Activated CD8-positive, alpha-beta memory T cell treated with anti-CD3 and anti-CD28 coated beads, Interleukin-2, amount 50 U/mL, for 4 hours (primary cell): ENCODE measurements at places on chromosomes 5 and 9.

- no peak for DNase-seq
These were observed 122.9 kb downstream of the CAVIN4 start for GRCh38 chr9:100700689-100701318.

DNA sequence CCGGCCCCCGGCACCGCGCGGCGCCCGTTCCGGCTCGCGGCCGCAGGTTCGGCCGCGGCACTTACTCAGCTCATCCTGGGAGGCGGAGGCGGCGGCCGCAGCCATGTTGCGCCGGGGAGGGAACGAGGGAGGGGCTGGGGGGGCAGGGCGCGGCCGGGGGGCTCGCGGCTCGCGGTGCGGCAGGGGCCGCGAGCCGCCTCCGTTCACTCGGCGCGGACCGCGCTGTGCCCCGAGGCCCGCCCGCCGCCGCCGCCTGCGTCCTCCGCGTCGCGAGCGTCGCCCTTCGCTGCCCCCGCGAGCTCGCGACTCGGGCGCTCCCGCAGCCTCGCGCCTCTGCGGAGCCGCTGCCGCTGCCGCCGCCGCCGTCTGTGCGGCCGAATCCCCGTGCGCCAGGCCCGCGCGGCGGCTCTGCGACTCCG, 735 bp downstream of the ECPAS start:
- DNase-seq, result peak; percentile 60

- DNase-seq, result no peak
These were observed 1.9 kb downstream of the SPTAN1 start for GRCh38 chr9:128554155-128554862.

DNA sequence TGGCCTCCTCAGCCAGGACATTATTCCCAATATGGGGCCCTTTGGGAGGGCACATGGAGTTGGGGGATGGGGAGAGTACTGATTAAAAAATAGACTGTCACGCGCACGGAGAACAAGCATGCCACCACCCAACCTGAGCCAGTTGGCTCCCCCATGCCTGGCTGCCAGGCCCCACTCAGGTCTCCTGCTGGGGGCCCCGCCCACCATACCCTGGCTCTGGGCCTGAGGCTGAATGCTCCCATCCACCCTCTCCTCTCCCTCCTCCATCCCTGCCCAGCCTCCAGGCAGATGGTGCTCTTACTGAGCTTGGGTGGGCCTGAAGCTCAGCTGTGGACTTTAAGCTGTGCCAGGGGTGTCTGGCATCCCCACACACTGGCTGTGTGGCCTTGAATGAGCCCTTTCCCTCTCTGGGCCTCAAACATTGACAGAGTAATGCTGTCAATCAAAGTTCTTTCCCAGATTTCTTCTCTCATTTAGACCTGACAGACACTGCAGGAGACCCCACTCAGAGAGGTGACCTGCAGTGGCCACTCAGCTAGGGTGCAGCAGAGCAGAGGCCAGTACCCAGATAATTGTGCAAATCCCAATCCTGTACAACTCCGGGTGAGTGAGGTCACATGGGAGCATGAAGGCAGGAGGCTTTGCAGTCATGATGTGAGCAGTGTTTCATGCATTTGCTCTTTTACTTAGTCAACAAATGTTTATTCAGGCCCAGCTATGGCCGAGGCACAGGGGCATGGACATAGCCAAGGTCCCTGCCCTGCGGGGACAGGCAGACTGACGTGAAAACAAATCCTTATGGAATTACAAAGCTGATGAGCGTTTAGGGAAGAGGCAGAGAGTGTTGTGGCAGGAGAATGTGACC, 9.8 kb upstream of the SYNPO start:
- no peak for DNase-seq

- DNase-seq, result no peak
These were observed 194.6 kb downstream of the OLFM1 start for GRCh38 chr9:135281791-135282737.

- no peak for DNase-seq
These were observed 49.7 kb downstream of the VAV2 start for GRCh38 chr9:133942206-133942975.

- DNase-seq, result no peak
These were observed 125.8 kb upstream of the SLC12A2 start for GRCh38 chr5:127957701-127958239.

DNA sequence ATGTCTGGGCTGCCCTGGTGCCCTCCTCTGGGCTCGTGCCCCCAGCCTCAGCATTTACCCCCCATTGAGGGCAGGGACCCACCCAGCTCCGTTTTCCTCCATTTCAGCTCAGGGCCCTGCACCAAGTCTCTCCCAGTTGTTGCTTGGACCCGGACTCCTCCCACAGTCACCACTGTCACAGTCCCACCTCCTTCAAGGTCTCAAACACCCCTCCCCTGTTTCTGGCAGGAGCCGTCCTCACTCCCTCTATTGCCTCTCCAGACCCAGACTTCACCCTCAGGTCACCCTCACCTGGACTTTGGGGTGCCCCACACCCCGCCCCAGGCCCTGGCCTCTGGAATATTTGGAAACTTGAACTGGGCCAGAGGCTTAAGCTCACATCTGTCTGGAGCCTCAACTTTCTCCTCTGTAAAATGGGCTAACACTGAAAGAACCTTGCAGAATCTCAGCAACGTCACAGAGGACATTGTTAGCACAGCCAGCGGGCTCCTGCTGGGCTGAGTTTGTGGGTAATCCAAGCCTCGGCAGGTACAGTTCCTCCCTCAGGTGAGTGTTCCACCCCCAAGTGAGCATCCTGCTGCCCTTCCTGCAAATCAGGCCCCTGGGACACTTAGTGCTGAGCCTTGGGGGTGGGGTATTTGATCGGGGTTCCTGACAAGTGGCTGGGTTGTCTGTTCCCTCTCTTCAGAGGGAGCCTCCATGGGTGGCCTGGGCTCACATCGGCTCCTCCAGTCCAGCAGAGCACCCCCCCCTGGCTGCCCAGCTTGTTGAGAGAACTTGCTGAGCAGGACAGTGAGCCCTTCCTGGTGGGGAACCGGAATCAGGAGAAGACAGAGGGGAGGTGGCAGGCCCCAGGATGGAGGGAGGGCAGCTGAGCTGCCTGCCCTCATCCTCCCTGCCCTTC, 130.1 kb downstream of the C9orf50 start:
- no peak for DNase-seq

- no peak for DNase-seq
These were observed 64.3 kb upstream of the MYO10 start for GRCh38 chr5:17000291-17000939.

DNA sequence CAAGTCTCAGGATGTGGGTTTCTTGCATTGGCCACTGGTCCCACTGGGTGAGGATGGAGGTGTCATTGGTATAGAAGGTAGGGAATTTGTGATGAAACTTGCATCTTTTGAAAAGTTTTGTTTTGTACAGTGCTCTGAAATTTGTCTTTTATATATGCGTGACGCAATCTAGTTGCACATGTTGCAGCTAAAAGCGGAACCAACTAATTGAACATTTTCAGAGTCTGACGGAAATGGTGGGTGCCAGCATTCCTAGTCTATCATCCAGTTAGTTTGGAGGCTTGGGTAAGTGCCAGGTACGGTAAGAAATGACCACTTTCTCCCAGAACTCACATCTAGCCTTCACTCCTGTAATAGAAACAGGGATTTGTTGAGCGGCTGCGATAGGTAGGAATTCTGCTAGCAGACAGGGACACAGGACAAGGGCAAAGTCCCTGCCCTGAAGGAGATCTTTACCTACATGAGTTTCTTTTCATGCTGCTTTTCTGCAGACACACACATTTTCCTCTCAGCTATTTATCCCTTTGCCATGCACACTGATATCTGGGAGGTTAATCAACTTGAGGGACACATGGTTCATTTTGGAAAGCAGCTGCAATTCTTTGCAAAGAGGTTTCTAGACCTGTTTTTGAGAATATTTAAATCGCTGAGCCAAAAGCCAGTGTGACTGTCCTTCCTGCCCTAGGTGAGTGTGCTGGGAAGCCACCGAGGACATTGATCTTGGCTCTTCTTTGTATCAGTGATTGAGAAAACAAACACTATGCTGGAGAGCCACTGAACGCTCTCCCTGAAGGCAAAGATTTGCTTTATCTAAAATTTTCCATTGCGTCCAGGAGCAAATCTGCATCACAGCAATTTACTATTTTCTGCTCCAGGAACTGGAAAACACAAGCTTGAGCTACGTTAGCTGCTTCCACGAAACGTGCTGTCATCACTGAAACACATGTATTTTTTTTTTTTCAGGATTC, 89.7 kb downstream of the DAP start:
- DNase-seq, result no peak

GRCh38 chr9:115261656-115262081, 143.7 kb upstream of the TNC start:
- DNase-seq, result no peak

GRCh38 chr9:7368410-7369292, 430.9 kb downstream of the DMAC1 start:
- no peak for DNase-seq

GRCh38 chr5:167578977-167579692, 712.3 kb upstream of the WWC1 start:
- DNase-seq, result no peak

DNA sequence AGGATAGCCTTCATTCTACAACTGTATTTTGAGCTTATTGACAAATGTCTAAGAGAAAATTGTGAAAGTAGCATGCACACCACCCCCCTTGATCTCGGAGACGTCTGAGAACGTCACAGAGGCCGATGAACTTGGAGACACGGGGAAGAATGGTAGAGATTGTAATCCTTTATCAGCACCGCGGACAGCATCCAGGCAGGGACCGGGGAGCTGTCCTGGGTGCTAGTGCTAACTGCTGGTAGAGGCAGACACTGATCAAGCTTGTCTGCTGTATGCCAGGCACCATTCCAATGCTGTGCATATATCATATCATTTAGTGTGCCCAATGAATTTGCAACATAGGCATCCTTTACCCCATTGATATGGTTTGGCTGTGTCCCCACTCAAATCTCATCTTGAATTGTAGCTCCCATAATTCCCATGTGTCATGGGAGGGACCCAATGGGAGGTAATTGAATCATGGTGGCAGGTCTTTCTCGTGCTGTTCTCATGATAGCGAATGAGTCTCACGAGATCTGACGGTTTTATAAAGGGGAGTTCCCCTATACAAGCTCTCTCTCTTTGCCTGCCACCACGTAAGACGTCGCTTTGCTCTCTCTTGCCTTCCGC, 98.8 kb downstream of the LHX2 start:
- no peak for DNase-seq

DNA sequence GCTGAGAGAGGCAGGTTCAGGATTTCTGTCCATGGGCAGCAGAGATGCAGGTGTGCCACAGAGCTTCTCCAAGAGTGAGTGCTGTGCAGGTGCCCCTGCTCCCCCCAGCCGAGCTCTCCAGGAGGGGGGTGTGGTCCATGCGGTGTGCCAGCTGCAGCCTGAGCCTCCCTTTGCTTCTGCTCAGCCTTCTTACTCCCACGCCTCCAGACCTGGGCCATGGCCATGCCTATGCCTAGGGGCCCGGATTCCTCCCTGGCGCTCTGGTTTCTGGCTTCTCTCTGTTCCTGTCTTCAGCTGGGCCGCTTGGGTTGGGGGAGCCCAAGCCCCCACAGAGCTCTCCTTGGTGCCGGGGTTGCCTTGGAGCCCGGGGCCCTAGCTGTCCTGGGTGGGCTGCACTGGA, 133.3 kb downstream of the CACNA1B start:
- DNase-seq, result peak; percentile 9

GRCh38 chr9:33153666-33154065, 13.5 kb downstream of the B4GALT1 start:
- DNase-seq, result no peak

- DNase-seq, result no peak
These were observed 148.7 kb upstream of the GDNF start for GRCh38 chr5:37988454-37989046.

DNA sequence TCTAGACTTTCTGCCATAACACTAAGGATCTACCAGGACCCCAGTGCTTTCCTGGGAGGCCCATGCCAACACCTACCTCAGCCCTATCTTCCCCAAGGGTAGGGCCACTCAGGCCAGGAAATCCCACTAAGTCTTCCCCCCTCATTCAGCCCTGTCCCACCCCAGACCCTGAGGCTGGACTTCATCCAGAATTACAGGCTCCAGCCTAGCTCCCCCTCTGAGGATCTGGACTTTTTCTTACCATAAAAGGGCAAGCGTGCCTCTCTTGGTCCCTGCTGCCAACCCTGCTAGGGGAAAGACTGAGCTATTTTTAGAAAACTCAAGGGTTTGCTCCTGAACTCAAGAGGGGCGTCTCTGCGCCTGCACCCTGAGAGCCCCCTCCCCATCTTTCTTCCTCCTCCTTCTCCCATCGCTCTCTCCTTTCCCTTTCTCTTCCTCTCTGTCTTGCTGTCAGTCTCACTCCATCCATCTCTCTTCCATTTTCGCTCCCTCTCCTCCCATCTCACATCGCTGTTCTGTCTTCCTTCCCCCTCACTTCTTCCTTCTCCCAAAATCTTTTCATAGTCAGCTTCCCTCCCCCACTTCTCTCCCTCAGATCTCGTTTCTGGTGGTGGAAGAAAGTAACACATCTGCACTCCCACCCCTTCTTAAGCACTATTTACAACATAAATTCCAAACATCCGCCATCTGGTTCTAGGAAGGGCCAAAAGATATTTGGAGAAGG, 38.1 kb upstream of the IL17B start:
- no peak for DNase-seq

DNA sequence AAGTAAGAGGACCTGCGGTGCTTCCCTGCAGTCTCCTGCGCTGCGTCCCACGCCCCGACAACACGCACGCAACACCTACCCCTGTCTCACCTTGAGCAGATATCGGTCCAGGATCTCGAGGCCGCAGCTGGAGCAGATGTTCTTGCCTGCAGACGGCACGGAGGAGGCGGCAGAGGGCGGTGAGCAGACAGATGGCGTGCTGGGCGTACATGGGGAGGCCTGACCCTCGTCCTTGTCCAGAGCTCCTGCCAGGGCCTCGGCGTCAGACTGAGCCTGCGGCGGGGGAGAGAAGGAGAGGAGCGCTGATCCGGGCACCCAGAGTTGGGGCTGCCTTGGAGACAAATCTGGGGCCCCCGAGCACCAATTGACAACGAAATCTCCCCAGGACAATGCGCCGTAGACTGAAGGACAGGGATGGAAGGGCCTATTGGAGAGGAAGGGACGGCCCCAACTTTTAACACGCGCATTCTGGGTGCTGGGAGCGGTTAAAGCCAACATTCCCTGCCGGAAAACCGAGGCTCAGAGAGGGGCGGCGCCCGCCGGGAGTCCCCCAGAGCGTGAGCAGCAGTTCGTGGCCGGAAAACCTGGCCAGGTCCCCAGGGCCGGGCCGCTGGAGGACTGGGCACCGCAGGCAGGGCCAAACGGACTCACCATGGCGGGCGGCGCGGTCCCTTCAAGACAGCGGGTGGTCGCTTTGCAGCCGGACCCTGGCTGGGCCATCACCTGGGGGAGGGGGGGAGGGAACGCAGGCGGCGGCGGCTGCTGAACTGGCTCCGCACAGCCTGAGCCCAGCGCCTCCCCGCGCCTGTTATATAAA, 1.8 kb downstream of the LHX6 start:
- DNase-seq, result no peak

DNA sequence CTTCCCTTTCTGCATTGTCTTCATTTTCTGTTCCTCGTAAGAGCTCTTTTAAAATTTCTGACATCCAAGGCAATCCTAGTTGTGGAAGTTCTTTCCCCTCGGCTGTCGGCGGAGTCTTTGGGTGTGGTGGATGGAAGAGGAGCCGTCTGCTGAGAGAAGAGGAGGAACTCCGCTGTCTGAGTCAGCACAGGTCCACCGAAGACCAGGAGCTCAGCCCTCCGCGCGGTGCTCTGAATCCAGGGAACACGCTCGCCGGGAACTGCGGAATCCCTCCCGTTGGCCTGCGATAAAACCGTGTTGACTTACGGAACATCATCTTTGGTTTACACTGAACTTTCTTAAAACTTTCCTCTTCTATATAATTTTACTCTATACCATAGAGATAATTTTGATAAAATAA, 100.7 kb upstream of the IRX4 start:
- DNase-seq, result no peak
